ENCODE measurements at places on chromosomes 7 and 10.

DNA sequence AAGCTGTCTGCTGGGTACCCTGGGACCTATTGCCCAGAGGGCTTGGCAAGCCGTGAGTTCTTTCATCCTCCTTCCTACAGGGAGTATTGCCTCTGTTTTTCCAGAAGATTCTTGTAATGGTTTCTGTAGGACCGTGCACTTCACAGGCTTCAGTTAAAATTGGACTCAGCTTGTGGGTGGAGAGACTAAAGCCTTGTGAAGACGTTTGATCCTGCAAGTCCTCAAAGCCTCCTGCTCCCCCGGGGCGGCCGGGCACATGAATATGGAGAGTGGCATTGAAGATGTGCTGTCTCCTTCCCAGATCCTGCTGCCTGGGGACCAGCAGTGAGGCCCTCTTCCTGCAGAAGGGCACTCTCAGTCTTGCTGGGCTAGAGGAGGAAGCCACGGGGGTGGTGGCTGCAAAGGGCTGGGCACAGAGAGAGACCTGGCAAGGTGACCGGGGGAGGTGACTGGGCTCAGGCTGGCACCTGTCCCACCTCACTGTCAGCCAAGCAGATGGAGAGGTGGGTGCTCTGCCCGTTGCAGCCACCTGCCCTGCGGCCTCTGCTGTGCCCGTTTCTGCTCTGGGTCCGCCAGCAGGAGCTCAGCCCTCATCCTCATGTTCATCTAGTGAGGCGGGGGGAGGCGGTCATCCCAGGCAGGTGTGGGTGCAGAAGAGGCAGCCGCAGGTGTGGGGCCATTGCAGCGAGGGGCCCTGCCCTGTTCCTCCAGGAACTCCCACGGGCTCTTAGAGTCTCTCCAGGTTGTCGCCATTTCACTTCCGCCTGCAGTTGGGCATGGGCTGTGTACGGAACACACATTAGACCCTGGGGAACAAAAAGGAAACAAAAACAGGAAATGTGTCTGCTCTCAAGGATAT, 55.7 kb downstream of the TMEM209 start:
- DNase-seq, result no peak

- no peak for DNase-seq
These were observed 62.8 kb upstream of the KDM7A start for GRCh38 chr7:140239653-140239935.

DNA sequence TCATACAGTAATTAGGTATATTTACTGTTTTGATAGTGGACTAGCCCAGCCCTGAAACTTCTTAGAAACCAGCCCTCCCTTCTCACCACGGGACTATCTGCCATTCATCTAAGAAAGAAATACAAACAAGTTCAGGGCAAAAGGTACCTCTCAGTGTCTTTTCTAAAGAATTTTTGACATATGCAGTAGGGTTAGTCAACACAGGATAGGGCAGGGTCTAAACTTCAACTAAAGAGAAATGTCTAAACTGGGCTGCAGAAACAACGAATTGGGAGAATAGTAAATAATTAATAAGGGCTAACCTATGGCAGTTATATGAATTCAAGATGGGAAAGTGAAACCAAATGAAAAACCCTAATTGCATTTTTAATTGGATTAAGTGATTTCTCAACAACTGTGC, 496.6 kb downstream of the INHBA start:
- no peak for DNase-seq

- DNase-seq, result peak; percentile 71
These were observed 3.8 kb downstream of the DEPP1 start for GRCh38 chr10:44974628-44975430.

GRCh38 chr10:24119896-24120295, 89.0 kb upstream of the KIAA1217 start:
- DNase-seq, result no peak

- no peak for DNase-seq
These were observed 70.3 kb upstream of the SHH start for GRCh38 chr7:155882596-155882995.

- DNase-seq, result no peak
These were observed 885.0 kb upstream of the LRRN3 start for GRCh38 chr7:110205899-110206298.

DNA sequence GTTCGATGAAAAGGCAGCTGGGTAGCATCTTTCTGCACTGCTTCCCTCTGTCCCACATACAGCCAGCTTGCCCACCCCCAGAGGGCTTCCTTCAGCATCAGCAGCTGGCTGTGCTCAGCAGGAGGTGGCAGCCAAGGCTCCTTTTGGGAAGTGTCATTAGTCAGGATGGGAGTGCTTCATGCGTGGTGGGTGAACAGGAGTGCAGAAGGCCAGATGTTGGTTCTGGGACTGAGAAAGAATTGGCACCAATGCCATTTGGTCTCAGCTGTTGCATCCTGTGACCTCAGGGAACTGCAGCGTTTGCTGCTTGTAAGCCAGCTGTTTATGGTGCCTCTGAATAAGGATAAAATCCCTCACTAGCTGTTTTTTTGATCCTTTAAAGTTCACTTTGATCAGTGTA, 131.1 kb upstream of the SORCS3 start:
- DNase-seq, result no peak

GRCh38 chr7:92682903-92683539, 92.8 kb upstream of the FAM133B start:
- no peak for DNase-seq

DNA sequence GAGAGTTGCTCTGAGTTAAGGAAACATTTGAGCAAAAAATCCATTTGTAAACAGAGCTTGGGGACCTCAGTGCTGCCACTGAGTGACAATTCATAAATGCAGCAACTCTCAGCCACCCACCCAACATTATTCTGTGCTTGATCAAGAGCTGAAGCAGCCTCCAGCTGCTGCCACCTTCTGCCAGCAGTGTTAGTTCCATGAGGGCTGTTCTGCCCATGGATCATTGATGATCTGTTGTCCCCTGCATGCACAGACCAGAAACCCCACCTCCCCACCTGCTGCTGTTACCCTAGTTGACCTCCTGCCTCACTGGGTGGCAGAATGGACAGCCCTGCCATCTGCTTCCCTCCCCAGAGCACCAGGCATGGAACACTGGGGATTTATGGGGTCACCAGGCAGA, 305.4 kb downstream of the KCNMA1 start:
- DNase-seq, result no peak

- no peak for DNase-seq
These were observed 1.3 kb upstream of the POT1 start for GRCh38 chr7:124930655-124931597.

DNA sequence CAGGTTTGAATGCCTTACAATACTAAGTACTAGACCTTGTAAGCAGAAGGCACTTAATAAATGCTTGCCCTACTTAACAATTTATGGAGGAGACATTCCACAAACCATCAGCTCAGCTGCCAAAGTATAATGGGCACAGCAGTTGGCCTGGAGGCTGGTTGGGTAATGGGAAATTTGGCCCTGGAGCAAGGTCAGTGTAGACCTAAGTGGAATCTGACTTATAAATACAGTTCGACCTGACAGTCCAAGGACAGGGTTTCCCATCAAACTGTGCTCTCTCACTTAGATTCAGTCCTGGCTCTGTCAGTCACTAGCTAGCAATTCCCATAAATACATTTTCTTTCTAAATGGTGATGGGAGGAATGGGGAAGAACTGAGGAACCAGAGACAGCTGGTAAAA, 62.6 kb upstream of the ABCB4 start:
- DNase-seq, result no peak

DNA sequence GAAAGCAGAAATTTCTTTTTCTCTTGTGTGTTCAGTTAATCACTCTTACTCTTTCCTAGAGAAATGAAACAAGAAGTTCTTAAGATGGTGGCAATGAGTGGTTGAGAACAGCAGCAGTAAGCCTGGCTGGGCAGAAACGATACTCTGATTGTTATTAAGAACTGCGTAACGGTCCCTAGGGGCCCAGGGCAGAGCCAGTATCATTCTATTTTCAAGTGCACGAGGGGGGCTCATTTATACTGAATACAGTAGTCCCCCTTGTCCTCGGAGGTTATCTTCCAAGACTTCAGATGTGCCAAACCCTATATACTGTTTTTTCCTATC, 64.9 kb downstream of the EEPD1 start:
- DNase-seq, result no peak

DNA sequence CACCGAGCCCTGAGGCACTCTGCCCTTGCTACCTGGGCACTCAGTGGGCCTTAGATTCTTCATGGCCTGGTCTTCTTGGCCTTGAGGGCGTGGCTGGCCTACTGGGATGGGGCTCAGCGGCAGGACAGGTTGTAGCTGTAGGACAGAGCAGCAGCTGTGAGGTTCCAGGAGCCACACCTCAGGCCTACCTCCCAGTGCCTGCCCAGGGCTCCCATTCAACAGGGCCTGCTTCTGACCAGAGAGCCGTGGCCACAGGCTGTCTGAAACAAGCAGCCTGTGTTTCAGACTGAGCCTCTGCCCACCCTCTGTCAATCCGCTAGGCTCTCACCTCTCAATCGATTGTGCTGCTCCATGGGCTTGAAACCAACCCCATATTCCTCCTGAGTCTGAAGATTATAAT, 928.0 kb upstream of the ZNF722 start:
- DNase-seq, result no peak

- DNase-seq, result no peak
These were observed 13.0 kb upstream of the SP4 start for GRCh38 chr7:21414795-21415393.

GRCh38 chr7:47405286-47405904, 176.5 kb downstream of the TNS3 start:
- no peak for DNase-seq

DNA sequence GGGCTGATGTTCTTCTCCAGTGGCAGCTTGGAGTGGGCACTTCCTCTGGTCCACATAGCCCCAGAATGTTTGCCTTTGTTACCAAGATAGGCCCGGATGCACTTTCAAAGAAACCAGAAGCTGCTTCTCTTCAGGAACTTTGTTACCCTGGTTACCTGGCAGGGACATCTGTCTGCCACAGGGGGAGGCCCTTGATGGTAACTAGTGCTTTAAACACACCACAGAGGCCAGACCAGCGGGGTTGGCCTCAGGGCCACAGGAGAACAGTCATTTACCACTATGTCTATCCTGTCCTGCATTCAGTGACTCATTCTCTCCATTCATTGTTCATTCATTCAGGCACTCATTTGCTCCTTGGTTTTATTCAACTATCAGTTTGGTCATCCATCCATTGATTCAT, 11.9 kb upstream of the PLEKHA1 start:
- no peak for DNase-seq

- DNase-seq, result no peak
These were observed 88.1 kb downstream of the PRKCQ start for GRCh38 chr10:6491841-6492609.

Data from substantia nigra (tissue), 51 donors.